RKO (cell line): ENCODE measurements at places on chromosomes 5 and 9.

DNA sequence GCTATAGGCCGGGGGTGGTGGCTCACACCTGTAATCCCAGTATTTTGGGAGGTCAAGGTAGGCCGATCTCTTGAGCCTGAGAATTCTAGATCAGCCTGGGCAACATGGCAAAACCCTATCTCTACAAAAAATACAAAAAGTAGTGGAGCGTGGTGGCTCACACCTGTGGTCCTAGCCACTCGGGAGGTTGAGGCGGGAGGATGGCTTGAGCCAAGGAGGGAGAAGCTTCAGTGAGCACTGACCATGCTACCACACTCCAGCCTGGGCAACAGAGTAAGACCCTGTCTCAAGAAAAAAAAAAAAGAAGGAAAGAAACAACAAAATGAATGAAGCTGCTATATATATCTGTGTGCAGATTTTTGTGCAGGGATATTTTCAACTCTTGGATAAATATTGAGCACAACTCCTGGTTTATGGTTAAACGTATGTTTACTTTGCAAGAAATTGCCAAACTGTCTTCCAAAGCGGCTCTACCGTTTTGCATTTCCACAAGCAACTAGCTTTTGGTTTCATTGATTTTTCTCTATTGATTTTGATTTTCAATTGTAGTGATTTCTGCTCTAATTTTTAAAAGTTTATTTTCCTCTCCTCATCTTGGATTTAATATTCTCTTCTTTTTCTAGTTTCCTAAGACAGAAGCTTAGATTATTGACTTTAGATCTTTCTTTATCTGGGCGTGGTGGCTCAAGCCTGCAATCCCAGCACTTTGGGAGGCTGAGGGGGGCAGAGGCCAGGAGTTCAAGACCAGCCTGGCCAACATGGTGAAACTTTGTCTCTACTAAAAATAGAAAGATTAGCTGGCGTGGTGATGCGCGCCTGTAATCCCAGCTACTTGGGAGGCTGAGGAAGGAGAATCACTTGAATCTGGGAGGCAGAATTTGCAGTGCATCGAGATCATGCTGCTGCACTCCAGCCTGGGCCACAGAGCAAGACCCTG, 49.2 kb downstream of the SPIN1 start:
- DNase-seq: no peak

DNA sequence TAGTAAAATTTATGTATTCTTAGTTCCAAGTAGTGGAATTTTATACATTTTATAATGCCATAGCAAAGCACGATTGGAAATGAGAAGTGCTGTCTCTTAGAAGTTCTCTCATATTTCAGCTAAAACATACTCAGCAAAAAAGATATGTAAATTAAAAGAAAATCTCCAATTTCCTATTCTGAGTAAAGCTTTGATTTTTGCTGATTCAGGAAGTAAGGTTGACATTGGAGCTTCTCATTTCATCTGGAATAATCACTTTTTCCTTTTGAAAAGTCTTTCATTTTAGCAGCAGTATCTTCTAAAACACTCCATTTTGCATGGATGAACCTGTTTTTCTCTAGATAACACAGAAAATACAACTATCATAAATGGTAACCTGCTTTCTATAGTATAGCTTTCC, 121.0 kb downstream of the ZCCHC7 start:
- DNase-seq: no peak

- DNase-seq: no peak
These were observed 8.8 kb upstream of the BARX1 start for GRCh38 chr9:93963969-93964368.

DNA sequence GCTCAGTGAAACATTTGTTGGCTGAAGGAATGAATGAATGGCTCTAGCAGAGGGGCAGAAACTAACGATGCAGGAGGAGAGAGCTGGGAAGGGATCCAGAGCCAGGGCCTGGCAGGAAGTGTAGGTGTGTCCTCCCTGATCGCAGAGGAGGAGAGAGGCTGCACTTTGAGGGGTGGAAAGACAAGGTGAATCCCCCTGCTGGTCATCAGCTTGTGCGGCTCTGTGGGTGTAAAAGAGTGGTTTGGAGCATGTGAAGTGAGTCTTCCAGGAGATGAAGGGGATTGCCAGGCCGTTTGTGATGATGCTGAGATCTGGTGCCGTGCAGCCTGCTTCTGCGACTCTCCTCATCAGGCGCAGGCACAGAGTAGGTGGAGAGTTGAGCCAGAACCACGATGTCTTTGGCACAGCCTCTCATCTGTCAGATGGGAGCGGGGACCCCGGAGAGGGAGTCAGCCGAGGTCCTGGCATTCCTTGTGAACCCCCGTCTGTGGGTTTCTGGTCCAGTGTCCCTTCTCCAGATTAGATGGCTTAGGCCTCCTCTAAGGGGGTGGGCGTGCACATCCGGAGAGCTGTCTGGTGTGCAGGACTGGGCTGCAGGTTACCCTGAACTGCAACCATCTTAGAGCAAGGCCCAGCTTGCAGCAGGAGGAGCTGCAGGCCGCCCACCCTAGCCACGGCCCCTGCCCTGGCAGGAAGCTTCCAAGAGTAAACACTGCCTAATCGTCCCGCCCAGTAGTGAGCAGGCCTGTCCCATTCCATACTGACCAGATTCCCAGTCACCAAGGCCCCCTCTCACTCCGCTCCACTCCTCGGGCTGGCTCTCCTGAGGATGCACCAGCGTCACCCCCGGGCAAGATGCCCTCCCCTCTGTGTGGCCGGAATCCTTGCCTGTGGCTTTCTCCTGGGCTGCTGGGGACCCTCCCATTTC, at the start of gene ADAMTS13:
Gene ADAMTS13, plus strand, starts transcription at position 753 of the 928 bp plus-strand sequence. Its CDS starts 77 bp downstream, at position 830.
- DNase-seq: peak; percentile 51

DNA sequence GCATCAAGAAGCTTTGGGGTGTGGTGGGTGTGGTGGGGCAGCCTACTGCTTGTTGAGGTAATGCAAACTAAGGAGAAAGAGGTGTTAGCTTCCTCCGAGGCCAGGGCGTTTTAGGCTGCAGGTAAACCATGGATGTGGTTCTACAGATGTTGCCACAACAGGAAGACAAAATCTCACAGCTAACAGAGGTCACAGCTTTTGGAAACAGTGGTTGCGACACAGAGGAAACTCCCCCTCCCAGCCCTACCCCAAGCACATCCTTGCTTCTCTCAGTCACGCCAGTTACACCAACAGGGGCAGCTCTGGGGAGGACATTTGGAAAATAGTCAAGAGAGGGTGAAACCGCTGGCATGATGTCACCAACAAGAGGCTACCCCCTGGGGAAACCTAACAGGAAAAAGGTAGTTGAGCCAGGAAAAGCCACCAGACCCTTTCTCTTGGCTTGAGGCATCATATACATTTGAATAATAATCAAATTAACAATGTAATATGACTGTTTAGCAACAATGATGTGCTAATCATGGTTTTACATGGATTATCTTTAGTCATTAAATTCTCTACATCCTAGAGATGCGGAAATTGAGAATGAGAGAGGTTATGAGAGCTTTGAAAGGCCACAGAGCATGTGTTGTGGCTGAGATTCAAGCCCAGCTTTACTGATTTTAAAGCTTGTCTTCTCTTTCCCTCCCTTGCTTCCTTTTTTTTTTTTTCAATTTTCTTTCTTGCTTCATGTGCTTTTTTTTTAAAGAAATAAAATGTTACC, 82.2 kb upstream of the IL12B start:
- DNase-seq: no peak

GRCh38 chr5:133457439-133458355, 154.6 kb downstream of the FSTL4 start:
- no peak for DNase-seq

GRCh38 chr5:34743878-34744277, 87.8 kb downstream of the RAI14 start:
- DNase-seq: no peak

DNA sequence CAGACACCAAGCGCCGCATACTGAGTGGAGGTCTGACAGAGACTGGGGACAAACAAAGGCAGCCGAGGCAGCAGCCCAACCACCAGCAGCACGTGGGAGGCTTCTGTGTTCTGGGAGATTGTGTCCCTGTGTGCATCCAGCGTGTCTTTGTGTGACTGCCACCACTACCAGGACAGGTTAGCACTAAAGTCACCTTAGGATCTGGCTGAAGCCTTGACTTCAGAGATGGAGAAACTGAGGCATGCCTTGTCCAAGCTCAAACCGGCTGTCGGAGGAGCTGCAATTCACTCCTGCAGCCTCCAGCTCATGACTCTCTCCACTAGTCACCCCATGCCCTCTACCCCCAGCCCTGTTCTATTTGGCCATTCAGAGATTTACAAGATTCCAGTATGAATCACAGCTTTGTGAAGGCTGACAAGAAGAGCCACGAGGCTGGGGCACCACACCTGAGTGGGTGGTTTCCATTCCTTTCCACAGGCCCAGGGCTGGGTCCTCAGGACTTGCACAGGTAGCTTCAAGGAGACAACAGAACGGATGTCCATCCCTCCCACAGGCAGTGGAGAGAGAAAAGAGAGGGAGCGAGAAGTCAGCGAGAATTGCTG, 69.3 kb downstream of the SHB start:
- no peak for DNase-seq

GRCh38 chr5:121640298-121640697, 211.4 kb upstream of the FTMT start:
- DNase-seq: no peak

DNA sequence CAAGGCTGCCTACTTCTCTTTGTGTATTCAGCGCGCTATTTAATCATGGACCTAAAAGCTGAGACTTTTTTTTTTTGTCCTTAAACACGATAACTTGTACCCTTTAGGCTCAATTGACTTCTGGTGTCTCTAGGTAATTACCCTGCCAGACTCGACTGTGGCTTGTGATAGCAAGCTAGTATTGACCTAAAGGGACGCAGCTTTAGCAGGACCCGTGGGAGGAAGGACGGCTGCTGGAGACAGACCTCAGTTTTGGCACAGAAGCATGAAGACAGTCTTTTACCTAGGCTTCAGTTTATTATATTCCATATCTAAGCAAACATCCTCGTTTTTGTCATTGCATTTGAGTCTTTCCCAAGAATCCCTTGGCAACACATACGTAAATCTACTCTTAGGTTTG, 115.3 kb downstream of the SMC2 start:
- no peak for DNase-seq

DNA sequence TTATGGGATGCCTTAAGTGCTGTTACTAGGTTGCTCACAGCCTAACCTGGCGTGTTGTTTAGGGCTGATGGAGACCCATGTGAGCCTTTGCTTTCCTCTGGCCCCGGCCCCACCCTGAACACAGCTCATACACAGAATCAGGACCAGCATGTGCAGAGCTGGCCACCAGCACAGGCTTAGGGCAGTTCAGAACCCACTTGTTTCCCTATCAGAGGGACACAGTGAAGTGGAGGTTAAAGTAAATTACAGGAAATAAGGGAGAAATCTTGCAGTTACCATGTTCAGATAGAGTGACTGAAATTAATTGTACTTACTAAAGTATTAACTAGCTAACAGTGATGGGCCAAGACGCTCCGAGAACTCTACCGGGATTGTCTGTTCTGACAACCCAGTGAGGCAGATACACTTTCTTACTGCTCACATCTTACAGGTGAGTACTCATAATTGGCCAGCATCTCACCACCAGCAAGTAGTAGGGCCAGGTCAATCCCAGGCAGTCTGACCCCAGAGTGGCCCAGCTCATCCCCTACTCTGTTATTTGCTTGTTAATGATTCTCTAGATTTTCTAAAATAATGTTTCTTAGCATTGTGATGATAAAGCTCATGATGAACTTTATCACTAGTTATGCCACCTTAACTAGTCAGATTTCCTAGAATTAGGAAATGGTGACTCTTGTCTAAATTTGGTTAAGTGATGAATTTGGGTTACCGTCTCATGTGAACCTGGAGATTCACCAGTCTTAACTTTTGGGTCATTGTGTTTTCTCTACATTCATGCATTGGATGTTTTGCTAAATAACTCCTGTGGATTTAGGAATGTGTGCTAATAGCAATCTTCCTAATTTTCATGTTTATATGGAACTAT, 15.4 kb downstream of the CCT5 start:
- no peak for DNase-seq

- DNase-seq: no peak
These were observed 45.8 kb downstream of the SRFBP1 start for GRCh38 chr5:122007546-122007945.

GRCh38 chr9:36980148-36980974, 53.7 kb downstream of the PAX5 start:
- peak; percentile 12 for DNase-seq

DNA sequence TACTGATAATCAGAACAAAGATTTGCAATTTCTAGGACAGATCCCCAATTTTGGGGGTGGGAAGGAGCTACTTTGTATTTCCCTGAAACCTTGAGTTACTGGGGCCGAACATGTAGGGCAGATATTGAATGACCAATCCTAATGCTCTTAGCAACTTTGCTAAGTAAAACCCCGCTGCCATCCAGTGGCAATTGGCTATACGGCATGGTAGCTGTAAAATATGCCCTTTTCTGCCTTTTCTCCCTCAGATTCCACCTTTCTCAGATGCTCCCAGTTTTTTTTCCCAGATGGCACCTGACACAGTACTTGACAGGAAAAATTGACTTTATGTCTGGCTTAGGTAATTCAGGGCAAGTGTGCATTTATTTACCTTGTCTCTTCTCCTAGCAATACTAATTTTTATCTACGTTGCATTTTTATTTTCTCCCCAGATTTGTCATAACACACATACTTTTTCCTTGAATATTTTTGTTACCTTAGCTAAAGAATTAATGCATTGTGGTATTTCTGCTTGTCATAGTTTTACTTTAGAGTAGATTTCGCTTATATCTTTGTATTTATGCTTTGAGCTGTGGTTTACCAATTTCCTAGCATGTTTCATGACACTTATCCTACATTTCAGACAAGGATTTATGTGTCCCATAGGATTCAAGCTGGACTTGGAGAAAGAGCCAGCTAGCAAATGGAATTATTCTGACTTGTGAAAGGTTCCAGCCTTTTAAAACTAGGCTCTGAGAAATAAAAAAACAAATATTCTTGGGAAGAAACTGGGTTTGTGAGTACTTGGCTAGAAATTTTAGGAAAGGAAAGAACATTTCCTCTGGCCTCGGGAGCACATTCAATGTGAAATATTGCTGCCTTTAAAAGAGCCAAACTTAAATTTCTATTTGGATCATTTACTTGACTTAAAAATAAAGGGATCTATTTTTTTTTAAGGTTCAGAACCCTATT, 37.4 kb downstream of the PIK3R1 start:
- peak; percentile 70 for DNase-seq

DNA sequence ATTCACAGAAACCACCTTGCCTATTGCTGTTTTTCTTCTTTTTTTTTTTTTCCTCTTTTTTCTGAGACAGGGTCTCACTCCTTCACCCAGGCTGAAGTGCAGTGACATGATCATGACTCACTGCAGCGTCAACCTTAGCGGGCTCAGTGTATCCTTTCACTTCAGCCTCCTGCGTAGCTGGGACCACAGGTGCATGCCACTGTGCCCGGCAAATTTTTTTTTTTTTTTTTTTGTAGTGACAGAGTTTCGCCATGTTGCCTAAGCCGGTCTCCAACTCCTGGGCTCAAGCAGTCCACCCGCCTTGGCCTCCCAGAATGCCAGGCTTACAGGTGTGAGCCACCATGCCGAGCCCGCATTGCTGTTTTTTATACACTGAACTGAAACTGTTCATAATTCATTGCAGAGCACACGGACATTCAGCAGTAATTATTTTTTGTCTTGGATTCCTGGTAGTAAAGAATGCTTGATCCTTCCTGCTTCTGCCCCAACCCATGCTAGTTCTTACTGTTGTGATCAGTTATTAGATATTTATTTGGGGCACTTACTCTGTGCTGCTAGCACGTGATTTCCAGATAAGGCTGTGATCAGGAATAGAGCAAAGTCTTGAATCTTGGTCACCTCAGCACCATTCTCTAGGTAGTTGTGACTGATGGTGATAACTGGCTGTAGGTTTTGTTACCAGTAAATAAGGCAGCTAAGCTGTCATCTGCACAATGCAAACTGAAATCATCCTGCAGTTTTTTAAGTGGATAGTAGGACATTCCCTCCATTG, 14.0 kb downstream of the MAP3K1 start:
- DNase-seq: peak; percentile 25
